ENCODE measurements at places on chromosomes 5 and 9.

DNA sequence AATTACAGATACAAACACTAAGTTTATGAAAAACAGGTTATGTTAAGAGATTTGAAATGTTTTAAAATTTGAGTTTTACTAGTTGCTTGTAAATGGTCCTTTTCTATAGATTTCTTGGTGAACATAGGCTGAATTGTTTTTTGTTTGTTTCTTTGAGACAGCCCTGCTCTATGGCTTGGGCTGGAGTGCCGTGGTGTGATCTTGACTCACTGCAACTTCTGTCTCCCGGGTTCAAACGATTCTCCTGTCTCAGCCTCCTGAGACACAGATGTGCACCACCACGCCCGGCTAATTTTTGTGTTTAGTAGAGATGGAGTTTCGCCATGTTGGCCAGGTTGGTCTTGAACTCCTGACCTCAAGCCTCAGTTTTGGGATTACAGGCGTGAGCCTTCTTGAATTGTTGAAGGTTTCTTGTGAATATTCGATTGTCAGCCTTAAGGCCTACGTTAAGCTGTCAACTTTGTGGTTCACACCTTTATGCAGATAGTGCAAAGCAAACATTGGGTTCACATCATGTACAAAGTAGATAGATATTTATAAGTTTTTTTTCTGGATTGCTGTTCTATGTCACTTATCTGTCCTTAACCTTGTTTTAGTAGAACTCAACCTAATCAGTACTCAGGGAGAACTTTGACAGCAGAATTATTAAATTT is 26.2 kb downstream of the UHRF2 start:
- DNase-seq: no peak

DNA sequence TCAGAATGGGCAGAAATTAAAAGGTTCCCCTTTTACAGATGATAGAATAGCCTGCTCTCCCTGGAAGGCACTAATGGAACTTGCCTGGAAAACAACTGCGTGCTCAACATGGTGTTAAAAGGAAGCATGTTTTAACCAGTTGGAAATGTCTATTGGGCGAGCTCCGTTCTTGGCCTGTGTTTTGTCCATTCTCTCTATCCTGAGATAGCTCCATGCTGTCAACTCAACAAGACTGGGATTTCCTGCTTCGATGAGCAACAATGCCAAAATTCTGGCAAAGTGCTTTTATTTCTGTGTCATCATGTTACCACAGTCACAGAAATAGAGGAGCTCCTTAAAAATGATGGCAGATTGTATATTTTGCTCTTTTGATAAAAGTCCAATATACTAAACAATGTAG is 198.3 kb downstream of the PLK2 start:
- DNase-seq: no peak

DNA sequence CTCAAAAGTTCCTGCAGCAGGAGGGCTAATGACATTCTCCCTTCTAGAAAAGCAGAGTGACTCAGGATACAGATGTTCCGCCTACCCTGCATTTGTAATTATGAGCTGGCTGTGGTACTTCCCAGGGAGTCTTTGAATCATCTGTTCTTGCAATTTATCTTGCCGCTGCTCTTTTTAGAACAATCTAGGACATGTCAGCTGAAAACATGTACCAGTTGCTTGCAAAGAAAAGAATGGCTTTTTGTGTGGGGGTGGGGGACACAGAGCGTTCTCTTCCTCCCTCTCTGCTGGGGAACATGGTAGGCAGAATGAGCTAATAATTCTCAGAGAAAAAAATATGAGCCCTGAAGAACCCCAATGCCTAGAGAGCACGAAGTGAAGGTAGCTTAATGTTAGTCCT is 51.7 kb upstream of the TUT7 start:
- no peak for DNase-seq

DNA sequence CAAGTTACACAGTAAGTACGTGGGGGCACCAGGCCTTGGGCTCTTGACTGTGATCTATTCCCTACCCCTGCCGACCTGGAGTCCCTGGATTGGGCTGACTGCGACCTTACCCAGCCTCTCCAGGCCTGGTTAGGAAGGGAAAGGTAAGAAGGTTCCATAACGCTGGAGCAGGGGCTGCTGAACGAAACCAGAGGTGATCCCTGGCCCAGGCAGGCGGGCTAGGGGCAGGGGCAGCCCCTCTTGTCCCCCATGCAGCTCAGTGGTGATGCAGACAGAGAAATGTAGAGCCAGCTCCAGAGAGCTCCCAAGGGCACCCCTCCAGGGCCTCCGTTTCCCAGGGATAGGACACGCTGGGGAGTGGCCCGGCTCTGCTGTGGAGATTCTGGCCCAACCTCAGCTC is 14.1 kb downstream of the PRRX2 start:
- DNase-seq: no peak

- DNase-seq: no peak
These were observed 210.2 kb downstream of the TSSK1B start for GRCh38 chr5:113224605-113225065.

DNA sequence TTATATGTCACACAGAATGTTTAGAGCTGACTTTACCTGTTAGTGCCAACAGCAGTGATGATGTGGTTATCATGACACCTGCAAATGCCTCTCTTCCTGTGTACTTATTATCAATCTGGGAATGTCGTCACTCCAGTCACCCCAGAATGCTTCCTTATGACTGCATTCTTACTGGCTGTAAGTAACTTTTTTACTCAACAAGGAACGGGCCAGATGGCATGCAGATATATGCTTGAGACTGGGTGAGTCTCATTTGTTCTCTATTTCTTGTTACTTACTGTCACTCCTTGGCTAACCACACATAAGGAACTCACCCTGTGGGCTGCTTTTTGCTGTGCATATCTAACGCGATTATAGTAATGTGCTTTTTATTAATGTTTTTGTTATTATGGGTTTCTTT is 385.5 kb upstream of the MEF2C start:
- no peak for DNase-seq

- DNase-seq: no peak
These were observed 70.1 kb upstream of the FSTL4 start for GRCh38 chr5:133682451-133682850.

DNA sequence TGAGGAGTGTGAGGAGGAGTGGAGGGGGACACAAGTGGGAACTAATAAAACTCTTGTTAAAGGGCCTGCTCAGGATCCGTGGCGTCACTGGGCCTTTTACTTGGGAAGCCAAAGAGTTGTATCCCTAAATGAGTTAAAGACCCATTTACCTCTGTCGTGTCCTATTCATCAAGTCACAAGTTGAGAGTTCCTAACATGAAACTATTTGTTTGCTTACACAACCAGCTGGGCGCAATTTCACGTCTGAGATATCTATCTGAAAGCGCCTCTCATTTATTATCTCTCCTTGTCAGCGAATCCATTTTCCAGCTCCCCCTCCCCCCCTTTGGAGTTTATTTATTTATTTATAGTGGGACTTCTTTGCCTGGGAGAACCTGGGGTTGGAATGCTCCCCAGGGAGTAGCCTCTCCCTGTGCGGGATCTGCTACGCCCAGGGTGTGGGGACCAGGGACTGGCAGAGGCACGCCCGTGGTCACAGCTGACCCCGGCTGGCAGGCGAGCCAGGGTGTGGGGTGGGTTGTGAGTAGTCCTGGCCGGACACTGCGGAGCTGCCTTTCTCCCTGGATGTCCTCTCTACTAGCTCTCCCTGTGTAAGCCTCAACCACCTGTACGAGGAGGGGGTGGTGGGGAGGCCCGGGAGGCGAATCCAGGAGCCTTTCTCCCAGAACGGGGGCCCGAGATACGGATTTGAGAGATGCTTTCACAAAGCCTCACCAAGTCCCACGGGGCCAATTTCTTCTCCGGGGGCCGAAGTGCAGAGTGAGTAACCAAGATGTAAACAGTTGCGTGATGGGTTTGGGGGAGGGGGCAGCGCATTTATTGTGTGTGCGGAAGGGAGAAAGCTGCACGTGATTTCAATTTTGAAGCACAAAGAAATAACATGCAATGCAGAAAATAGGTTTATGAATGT is 15.3 kb downstream of the NR2F1 start:
- DNase-seq: no peak

DNA sequence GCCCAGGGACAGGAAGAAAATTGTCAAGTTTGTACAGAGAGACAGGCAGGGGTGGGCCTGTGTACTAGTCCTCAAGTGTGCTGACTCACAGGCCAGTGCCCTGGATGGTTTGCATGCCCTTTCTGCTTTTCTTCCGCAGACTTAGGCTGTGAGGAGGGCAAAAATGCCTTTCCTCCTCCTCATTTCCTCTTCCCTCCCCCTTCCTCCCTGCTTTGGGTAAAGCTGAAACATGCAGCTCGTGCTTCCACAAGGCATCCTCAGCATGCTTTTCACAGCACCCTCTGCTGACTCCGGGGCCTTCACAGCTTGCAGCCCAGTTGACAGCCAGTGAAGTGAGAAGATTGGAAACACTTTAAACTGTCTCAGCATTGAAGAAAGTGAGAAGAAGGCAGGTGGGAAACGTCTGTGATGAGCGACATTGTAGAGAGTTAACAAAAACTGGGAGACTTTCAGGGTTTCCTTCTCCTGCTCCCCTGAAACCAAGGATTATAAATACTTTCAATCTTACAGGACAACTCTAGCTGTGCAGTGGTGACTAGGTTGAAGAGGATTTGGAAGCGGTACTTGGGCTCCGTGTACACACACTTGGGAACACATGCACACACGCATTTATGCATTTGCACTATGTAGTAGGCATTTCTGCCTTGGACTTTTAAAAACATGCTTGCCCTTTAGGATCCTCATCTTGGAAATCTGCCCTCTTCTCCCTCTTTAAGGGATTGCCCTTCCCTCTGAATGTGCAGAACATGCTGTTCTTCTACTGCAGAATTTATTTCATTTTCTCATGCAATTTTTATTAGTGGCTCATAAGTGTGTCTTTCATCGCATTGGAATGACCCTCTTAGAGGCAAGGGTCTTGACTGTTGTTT is 138.8 kb downstream of the GRIA1 start:
- DNase-seq: peak; percentile 33

DNA sequence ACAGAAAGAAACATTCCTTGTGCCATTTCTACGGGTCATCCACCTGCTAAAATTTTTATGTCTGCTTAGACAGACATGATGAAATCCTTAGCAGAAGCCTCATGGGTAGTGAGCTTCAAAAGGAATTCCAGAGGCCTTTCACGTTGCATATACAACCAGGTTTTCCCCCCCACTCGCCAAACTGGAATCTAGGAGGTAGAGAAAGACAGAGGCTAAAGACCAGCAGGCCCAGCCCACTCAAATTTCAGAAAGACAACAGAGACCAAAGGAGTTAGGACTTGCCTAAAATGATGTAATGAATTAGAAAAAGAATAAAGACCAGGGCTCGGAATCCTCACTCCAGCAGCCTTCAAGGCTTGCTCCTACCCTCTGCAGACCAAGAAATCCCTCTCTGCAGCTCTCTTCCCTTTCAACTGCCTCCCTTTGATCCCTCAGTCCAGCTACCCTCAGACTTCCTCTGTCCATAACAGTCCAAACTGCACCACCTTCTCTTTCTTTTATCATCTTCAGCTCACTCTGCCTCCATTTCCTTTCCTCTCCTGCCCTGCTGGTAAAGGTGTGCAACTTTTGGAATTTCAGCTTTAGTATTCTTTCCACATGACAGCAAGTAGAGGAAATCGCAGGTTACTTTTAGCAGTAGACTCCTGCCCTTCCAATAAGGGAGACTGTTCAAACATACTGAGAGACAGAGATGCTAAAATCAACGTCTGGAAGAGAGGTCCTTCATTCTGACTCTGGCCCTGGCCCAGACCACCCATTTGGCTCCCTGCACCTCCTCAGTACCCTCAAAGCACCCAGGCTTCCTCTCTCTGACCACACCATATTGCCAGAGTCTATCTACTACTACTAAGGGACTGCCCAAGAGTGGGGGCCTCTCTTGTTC is 8.9 kb downstream of the B4GALT1 start:
- no peak for DNase-seq

GRCh38 chr5:61840361-61840760 is 465.6 kb upstream of the KIF2A start:
- no peak for DNase-seq

GRCh38 chr5:98206566-98206965 is 566.9 kb upstream of the RGMB start:
- no peak for DNase-seq

GRCh38 chr5:35213608-35214007 is 16.7 kb downstream of the PRLR start:
- DNase-seq: no peak

DNA sequence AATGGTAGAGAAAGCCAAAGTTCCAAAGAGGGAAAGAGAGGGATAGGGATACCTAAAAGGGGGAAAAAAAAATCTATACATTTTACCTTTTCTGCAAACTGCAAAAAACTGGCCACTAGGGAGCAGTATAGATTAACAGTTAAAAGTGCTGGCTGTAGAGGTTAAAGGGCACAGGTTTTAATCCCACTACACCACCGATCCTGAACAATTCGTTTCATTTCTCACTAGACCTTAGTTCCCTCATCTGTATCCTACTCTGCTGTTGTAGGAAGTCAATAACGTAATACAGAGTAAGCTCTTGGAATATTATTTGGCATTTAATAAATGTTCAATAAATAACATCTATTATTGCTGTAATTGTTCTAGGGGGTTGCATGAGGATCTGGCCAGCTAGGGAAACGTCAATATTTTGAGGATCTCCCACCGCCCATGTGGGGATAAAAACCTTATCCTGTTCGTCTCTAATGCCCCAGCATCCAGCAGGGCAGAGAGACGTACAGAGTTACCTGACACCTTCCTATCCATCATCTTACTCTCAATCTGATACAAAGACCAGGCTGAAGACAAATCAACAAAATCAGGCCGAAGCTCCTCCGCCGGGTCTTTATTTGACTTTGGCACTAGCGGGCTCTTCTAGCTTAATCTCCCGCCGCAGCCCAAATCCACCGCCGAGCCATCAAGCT is 757 bp downstream of the CDC26 start:
- DNase-seq: no peak

GRCh38 chr5:151775025-151775606 is 3.4 kb downstream of the G3BP1 start:
- no peak for DNase-seq

DNA sequence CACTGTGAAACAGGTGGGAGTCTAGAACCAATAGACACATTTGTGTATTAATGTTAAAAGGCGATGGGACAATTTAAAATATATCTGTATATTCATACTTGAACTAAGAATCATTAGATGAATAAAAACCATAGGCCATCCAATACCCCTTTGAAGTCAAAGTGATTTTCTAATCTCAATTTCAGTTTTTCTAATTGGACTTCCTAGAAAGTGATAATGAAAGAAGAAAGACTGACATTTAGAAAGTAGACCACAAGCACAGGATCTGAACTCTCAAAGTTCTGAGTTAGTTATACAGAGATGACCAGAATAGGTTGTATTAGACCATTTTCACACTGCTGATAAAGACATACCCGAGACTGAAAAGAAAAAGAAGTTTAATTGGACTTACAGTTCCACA is 412.8 kb upstream of the PIK3R1 start:
- DNase-seq: no peak

- no peak for DNase-seq
These were observed 24.4 kb upstream of the MROH2B start for GRCh38 chr5:41095324-41096101.

DNA sequence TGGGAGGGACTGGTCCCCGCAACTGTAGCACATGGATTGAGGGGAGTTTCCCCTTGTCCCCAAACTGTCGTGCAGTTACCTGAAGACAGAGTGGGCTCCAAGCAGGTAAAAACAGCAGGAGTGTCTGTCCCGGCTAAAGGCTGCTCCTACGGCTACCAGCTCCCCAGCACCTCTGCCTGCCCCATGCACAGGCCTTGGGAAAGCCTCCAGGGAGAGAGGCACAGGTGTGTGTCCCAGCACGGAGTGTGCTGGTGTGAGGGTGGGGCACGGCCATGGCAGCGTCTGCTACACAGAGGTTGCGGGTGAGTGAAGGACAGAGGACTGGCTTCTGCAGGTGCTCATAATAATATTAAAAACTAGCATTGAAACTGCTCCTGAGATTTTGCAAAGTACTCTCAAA is 30.4 kb downstream of the STC2 start:
- no peak for DNase-seq

GRCh38 chr9:92151691-92152393 is 36.6 kb upstream of the SPTLC1 start:
- DNase-seq: no peak
